ENCODE measurements at places on chromosomes 13 and 19. TPM values are rescaled to one million over a fixed set of nuclear protein-coding genes. Genes with fewer than 3 reads are reported as not detected.

- no peak for DNase-seq
Measured at GRCh38 chr13:28321756-28322155, 173.2 kb downstream of the FLT1 start.

DNA sequence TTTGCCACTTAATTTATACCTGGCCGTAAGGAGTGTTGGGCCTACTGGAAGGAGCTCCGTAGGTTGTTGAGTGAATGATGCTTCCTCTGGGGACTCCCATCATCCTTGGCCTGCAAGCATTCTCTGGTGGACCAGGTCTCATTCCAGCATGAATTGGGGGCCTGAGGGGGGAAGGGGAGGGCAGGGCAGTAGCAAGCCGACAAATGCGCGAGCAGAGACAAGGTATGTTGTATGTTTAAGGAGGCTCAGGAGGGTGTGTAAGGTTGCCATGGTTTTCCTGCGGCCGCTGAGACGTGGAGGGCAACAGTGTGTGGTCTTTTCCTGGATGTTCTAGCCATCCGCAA is 749 bp downstream of the ZNF264 start:
- DNase-seq = no peak

- DNase-seq = no peak
Measured at GRCh38 chr19:4488496-4488895, 16.4 kb downstream of the HDGFL2 start.

DNA sequence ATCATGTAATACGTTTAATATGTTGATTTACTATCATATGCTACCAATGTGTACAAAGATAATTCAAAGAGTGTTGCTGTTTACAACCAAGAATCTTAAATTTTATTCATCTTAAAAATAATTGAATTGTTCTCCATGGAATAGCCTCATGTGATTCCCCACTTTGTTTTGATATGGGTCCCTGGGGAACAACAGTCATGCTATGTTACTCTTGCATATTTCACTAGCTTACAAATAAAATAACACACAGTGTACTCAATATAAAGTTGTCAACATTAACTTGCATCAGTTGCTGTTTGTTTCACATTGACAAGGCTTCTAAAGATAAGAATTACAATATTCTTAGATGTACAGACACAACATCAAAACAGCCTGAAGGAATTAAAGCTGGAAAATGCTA is 2.3 kb downstream of the ENOX1 start:
- no peak for DNase-seq

The NCAN gene
- total RNA-seq = not detected

The PSPN gene
- total RNA-seq = 1.7 TPM

The HSPB6 gene
- 0.71 TPM for total RNA-seq

Measured in Calu3 (cell line).